ENCODE measurements at places on chromosomes 5 and 9.

DNA sequence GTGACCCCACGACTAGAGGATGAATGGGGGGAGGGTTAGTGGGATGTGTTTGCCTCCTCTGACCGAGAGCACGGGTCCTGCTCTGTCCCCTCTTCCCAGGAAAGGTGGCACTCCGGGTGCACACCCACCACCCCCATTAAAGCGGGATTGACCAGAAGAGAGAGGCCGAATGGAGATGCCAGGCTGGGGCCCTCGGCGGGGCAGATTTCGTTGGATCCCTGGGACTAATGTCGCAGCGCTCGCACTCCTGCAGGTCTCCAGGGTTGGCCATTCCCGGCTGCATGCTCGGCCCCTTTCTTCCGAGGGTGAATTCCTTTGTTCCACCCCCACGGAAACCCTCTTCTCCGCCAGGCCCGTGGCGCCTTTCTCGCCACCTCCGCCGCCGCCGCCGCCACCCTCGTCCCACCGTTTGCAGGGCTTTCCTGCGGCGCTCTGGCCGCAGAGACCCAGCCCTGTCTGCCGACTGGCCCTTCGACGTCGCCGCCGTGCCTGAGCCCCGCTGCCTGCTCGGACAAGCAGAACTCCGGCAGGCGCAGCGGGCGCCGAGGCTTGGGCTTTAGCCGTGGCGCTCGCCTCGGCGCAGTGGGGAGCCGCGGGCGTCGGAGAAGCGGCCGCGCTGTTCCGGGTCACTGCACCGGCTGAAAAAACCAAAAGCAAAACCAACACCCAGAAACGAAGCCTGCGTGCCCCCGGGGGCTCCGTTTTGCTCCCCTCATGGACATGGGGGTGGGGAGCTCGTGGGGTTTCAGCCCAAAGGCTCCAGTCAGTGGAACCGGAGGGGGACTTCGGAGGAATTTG lies 11.8 kb downstream of the LMX1B start:
- DNase-seq, result no peak

DNA sequence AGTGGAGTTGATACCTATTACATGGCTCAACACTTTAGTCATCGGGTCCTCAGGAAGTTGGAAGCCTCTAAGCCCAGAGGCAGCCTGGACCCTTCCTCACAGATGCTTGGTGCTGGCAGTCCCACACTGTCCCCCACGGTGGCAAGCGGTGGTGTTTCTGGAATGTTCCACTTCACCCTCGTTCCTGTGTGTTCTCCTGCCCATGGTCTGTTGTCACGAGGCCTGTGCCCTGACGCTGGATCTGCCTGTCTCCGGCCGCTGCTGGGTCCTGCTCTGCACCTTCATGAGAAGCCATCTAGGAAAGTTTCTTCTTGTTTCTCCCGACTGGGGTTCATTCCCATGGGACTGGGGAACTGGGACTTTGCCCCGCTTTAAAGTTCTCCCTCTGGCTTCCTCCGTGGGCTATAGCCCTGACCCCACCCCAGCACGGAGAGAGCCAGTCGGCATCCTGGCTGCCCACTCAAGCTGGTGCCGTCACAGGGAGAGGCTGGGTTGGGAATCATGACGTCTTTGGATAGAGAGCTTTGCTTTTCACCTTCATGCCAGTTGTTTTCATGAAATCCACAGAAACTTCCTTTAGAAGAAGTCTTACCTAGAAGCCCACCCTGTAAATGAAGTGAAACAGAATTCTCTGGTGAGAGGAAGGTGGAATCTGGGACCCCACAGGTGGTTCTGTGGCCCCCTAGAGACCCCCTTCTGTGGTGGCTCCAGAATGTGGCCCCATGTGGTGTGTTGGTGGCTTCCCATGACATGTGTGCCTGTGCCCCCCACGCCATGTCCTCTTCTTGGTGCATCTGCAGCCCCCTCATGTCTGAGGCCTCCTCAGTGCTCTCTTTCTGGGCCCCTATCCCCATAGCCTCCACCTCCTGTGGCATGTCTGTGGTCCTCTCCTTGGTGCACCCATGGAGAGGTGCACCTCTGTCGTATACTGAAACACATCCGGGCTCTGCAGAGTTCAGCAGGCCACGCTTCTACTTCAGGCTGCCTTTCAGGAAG lies 43.8 kb downstream of the TRIP13 start:
- no peak for DNase-seq

- DNase-seq, result no peak
Observed at GRCh38 chr9:98173181-98173580, 19.3 kb downstream of the CORO2A start.

DNA sequence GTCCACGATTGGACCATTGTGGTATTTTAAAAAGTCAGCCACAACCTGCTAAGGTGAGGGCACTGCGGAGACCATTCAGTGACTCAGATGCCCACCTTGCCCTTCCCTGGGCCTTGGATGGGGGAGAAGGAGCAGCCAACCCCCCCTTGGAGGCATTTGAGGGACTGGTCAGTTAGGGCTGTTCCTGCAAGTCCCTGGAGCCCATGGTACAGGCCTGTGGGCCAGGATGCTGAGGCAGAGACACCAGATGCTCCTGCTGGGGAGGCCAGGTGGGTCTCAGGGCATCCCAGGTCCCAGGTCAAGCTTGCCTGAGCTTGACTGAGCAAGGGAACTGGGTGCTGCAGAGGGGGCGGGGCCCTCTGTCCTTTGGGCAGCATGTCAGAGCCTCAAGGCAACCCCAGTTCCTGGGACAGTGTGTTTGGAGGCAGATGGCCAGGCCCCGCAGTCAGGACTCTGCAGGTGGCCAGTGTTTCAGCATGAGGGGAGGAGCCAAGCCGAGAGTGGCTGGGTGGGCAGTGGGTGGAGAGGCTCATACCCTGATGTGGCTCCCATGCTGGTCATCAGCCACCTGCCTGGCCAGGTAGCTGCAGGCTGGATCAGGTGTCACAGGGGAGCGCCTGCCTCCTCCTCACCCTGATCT lies 27.5 kb downstream of the SLC6A3 start:
- DNase-seq, result no peak

DNA sequence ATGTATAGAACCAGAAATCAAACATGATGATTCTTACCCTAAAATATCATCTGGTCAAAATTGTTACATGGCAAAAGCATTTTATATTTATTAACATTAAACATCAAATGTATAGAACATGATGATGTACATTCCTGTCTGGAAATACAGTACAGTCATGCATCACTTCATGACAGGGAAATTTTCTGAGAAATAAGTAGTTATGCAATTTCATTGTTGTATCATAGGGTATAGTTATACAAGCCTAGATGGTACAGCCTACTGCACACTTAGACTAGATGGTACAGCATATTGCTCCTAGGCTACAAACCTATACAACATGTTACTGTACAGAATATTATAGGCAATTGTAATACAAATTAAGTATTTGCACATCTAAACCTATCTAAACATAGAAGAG lies 64.6 kb upstream of the VCAN start:
- DNase-seq, result no peak

Data from CD4-positive, alpha-beta T cell treated with Interleukin-21 for 1 hour (primary cell).